ENCODE measurements at places on chromosomes 2 and 18.

GRCh38 chr18:13823707-13824395 lies at the start of gene MC5R:
TSS of gene MC5R (plus strand) at chr18:13824149. CDS start at chr18:13825766, 1,617 bp downstream.
- peak; percentile 80 for DNase-seq

DNA sequence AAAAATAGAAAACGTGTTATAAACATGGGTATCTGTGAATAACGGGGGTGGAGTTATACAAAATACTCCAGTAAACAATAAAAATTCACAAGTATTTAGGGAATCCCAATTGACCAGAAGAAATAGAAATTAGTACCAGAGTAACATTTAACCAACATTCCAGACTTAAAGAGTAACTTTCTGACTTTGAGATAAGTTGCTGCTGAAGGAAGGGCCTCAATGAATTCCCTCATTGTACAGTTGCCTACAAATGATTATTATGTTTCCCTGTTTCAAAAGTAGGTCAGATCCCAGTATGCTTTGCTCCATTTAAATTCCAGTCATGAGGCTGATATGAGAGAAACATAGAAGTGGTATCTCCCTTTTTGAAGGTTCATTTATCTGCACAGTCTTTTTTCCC lies 88.3 kb upstream of the KCNH7 start:
- DNase-seq: no peak

DNA sequence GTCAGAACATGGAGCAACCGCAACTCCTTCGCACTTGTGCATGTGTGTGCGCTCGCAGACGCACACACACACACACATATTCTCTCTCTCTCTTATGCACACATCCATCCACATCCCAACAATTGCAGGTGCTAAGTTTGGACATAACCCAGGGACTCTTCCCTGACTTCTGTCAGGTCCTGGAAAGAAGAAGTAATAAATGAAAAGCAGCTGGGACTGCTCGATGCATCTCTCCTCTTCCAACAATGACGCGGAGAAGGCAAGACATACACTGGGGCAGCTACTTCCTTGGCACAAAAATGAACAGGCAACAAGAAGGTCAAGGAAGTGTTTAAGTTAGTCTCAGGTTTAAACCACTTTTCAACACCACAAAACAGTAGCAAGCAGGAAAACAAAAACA lies 23.6 kb downstream of the STARD7 start:
- DNase-seq: no peak

- no peak for DNase-seq
Measured at GRCh38 chr18:62165583-62165982, 21.3 kb downstream of the PIGN start.

DNA sequence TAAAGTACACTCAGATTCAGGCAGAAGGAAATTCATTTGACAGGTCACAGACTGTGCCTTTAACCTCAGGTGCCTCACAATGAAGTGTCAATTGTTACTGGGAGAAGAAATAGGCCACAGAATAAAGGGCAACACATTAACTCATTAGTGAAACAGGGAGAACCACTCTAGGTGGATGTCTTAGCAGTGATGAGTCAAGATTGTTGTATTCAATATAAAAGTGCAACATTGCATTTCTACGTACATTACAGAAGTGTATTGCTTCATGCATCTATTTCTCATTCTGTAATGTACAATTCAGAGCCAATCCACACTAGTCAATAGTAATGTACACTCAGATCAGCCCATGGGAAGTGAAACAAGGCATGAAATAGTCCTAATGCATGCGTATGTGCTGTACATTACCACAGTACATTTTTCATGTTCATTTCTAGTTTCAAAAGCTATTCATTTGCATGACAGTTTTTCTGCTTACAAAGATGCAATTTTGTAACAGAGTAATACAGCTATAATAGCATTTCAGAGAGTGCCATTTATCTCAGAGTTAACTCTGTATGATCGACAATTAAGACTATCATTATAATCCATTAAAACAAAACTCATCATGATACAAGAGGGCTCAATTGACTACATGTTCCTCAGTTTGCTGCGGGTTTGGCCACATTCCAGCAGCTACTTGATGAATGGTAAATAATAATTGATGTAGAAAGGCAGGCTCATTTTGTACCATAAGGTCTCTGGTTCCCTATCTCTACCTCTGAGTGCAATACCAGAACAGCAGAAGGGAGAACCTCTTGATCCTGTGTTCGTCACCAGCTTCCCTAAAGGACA lies 12.2 kb upstream of the ARL5A start:
- DNase-seq: no peak

- no peak for DNase-seq
Measured at GRCh38 chr2:174442546-174443510, 44.0 kb downstream of the GPR155 start.

DNA sequence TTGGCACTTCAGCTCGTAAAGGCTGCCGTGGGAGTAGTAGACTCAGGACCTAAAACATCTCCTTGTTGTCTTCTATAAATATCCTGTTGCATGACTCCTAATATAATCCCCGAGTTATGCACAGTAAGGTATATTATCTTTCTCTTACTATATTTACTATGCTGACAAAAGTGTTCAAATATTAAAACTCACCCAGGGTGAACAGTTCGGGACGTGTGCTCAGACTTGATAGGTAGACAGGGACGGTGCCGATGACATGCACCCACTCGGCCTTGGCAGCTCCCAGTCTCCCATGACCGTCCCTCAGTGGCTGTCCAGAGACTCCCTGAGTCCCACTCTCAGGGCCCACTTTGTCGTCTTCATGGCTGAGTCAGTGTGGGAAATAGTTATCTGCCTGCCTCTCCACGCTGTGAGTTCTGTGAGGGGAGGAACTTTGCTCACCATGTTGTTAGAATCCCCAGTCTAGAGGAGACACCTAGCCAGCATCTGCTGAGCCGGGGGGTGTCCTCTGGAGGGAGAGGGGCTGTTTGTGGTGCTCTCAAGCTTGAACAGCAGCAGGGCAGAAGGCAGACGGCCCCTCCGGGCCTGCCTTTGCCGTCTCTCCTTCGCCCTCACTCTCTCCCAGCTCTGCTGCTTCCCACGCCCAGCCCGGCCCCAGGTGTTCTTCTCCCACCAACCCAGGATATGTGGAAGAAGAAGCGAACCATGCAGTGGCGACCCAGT lies 75.0 kb downstream of the DGKD start:
- DNase-seq: no peak

DNA sequence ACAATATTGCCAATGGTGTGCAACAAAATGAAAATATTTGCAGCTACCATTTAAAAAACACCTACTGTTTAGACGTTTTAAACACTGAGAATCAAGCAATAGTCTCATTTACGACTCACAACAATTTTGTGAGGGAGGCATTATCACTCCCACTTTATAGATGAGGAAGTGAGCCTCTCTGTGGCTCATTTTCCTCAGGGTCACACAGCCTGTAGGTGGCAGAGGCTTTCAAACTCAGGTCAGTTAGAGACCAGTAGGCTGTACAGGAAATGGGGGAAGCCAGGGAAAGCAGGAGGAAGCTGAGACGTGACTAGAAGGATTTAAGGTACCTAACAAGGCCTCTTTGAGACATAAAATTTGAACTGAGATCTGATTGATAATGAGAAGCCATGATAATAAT lies 95.0 kb upstream of the ZNF521 start:
- DNase-seq: no peak

- DNase-seq: no peak
Measured at GRCh38 chr2:228017784-228018183, 146.4 kb downstream of the DAW1 start.

DNA sequence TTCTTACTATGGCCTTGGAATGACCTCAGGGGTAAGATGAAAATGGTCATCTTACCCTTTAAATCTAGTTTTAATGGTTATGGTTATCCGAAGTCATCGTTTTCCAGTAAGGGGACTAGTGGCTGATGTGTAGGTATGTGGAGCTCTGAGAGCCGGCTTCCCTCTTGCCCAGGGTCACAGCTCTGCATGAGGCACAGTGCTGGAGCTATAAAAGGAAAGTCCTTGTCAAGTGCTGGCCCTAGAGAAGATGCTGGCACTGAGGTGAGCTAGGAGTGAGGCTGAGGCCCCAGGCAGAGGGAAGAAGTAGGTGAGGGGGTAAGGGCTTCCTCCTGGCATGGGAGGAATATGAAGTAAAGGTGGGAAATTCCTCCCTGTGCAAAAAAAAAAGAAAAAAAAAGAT lies 35.0 kb downstream of the SMARCAL1 start:
- no peak for DNase-seq

DNA sequence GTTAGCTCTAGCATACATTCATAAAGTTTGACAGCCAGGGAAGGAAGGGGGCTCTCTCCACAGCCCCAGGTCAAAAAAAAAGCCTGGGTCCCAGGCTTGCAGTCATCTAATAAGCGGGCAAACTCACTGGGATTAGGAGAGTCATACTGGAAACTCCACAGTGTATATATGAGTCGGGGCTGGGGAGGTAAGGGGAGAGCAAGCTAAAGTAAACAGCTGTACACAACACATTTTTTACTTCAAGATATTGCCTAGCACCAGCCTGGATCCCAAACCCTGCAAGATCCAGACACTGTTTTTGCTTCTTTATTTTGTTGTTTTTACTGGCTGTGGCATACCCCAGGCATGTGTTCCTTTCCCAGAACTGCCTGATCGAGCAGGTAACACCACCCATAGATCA lies 291.3 kb upstream of the TANK start:
- no peak for DNase-seq

GRCh38 chr2:48548840-48549239 lies 18.9 kb downstream of the STON1 start:
- DNase-seq: no peak

DNA sequence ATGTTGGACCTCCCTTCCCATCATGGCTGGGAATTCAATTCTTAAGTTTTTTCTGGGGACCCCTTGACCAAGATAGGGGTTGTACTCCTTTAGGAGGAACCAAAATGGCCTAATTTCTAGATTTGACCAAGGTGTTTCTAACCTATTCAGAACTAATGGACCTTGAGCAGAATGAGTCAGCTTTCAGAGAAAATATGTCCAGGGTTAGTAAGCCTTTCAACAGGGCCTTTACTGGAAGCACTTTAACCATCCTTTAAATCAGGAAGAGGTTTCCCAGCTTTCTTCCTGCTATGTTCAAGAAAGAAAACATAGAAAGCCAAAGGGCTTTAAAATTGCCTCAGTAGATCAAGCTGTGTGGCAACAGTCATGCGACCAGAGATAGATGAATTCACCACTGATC lies 1184.9 kb upstream of the ACVR2A start:
- no peak for DNase-seq

- DNase-seq: no peak
Measured at GRCh38 chr2:65351948-65352595, 80.3 kb downstream of the SPRED2 start.

GRCh38 chr2:59307196-59307595 lies 1066.1 kb upstream of the FANCL start:
- DNase-seq: no peak

GRCh38 chr18:10089881-10090280 lies 176.1 kb downstream of the VAPA start:
- DNase-seq: no peak

GRCh38 chr2:223865124-223865523 lies 27.7 kb upstream of the AP1S3 start:
- no peak for DNase-seq

DNA sequence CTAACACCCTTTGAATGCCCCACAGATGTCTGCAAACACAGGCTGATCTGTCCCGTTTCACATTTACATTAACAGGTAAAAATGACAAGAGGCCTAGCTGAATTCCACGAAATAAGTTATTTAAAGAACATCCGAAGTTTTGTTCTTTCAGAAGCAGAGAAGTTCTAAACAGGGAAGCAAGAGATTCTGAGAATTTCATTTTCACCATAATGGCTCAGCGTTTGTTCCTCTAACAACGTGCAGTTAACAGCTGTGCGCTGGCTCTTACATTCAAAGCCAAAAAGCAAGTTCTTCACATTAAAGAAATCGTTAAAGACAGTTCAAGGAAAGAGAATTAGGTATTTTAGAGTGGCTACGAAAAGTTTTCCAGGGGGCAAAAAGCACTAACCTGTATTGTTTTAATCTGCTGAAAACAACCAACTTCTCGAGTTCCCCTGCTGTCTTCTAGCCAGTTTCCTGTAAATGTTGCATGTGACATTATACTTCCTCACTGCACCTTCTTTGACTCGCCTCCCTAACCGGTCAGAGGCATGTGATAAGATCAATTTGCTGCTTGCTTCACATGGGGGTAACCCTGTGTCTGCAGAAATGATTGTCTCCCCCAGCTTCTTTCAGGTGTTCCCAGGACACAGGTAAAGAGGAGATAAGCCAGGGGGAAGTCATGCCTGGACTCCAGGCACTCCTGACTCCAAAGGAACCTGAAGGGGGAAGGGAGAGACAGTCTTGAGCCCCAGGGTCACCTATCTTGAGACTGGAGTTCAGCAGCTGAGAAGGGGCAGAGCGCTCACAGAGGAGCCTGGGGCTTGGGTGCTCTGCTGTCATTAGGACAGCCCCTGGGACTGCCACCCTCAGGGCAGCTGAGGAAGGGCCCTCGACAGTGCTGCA lies 36.8 kb upstream of the WIPF1 start:
- peak; percentile 44 for DNase-seq

DNA sequence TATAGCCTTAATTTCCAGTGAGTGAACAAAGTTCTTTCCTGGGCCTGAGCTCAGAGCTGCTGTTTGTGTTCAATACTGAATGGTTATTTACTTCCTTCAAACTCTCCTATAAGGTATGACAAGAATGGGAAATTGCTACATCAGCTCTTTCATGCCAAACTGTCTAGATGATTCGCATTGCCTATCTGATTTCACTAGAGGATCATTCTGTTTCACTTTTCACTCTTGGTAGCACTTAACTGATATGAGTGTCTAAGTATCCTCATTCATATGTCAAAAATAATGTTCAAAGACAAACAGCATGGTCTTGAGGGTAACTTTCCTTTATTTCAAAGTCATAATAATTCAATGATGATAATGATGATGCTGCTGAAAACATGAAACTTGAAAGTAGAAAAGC lies 32.9 kb upstream of the SCG2 start:
- DNase-seq: no peak

GRCh38 chr2:40445467-40445866 lies 6.4 kb downstream of the SLC8A1 start:
- DNase-seq: no peak

- DNase-seq: no peak
Measured at GRCh38 chr2:174245065-174245464, 3.3 kb downstream of the OLA1 start.

DNA sequence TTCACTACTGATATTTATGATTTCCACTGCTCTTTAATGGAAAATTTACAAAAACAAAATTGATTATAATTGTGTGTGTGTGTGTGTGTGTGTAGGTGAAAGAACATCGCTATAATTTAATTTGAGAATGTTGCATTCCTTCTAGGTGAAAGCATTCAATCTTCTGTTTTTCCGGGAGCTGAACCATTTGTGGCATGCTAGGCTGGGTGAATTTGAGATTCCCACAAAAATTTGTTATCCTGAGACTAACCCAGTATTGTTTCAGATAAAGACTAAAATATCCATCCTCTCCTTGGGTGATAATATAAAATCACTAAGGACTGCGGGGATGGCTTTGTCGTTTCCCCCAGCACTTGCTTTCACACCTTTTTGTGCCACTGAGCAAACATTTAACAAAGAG lies 911.2 kb upstream of the PIK3C3 start:
- DNase-seq: no peak

DNA sequence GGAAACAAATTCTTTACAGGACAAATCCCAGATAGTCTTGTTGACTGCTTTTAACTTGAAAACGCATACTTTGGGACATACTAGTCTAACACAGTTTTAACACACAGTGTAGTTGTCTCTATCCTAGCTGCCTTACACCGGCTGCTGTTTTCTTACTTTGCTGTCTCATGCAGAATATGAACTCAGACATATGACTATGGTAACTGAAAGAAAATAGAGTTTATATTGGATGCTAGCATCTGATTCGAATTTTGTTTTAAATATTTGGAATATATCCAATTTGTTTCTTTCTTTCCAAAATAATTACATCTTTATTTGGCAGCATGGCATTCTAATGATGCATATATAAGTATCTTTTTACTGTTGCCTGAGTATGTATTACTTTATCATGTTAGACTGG lies 69.8 kb downstream of the ANKRD12 start:
- DNase-seq: no peak

Measured in stimulated activated CD4-positive, alpha-beta T cell treated with anti-CD3 and anti-CD28 coated beads, Interleukin-4, amount 100 ng/mL, for 1 hour (primary cell).